Temporal lobe (tissue), 4 donors: ENCODE measurements at places on chromosomes 2 and 18. TPM values are rescaled to one million over a fixed set of nuclear protein-coding genes. Genes with fewer than 3 reads are reported as not detected.

MROH2A gene
- not detected for total RNA-seq

GLI2 gene
- 2.7 TPM for total RNA-seq

ST6GAL2 gene
- 76.0 TPM for total RNA-seq

RAB6C gene
- total RNA-seq, result 0.98 TPM

REG3G gene
- not detected for total RNA-seq

RTP5 gene
- total RNA-seq, result 5.2 TPM
